A549 treated with CORT108297 at 1 μM for 4 hours (cell line): ENCODE measurements at places on chromosomes 16 and 17. TPM values are rescaled to one million over a fixed set of nuclear protein-coding genes. Genes with fewer than 3 reads are reported as not detected.

The CACNA1G gene
- total RNA-seq = 2.9 to 4.7 TPM (median 4.4 TPM) in 5 replicates

The KRTAP4-9 gene
- not detected in 5 replicates for total RNA-seq

The ABCA3 gene
- total RNA-seq = 14.0 to 21.1 TPM (median 19.2 TPM) in 5 replicates

The MYH1 gene
- total RNA-seq = not detected in 5 replicates

The PRAC2 gene
- total RNA-seq = not detected in 5 replicates

The SPN gene
- total RNA-seq = 0.02 to 0.05 TPM in 2 of 5 replicates, not detected in the others

The C1QTNF8 gene
- total RNA-seq = not detected in 5 replicates

The FAM117A gene
- 0.80 to 1.3 TPM (median 1.2 TPM) in 5 replicates for total RNA-seq

The ZMYND15 gene
- total RNA-seq = 0.24 to 0.91 TPM (median 0.52 TPM) in 5 replicates

The ITGB3 gene
- total RNA-seq = 2.7 to 6.1 TPM (median 5.2 TPM) in 5 replicates

The ABCA8 gene
- total RNA-seq = 0.15 to 0.31 TPM (median 0.22 TPM) in 5 replicates

The COG8 gene
- total RNA-seq = 20.4 to 28.3 TPM (median 26.6 TPM) in 5 replicates

The ZG16 gene
- total RNA-seq = not detected in 5 replicates

The AGRP gene
- not detected in 5 replicates for total RNA-seq

The KRT40 gene
- total RNA-seq = not detected in 5 replicates

The HS3ST2 gene
- total RNA-seq = not detected in 5 replicates
